ENCODE measurements at places on chromosomes 1 and 21.

GRCh38 chr1:52436817-52437216 lies 32.4 kb downstream of the PRPF38A start:
- DNase-seq, result no peak

DNA sequence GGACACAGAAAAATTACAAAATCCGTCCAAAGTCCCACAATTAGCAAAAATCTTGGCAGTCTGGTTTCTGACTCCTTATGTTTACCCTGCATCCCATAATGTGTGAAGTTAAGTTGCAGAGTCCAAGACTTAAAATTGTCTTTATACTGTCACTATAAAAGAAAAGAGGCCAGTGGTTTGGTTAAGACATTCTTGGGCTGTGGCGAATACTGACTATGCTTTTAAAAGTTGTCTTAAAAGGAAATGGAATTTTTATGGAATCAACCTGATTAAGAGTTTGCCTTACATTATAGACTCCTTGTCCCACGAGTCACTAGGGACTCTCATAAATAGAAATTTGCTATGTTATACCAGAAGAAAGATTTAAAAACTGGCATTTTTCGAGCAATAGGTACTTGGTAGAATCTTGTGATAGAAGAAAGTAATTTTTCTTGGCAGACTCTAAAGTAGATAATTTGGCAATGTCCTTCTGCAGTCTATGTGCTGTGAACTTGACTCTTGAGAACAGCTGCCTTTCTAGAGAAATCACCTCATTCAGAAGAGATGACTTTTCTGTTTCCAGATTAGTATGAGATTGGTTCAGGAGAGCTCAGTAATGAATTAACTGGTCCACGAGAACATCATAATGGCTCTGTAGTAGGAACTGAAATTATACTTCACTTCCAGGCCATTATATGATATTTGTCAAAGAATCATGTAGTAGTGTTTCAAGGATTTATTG lies 31.8 kb downstream of the NTNG1 start:
- no peak for DNase-seq

DNA sequence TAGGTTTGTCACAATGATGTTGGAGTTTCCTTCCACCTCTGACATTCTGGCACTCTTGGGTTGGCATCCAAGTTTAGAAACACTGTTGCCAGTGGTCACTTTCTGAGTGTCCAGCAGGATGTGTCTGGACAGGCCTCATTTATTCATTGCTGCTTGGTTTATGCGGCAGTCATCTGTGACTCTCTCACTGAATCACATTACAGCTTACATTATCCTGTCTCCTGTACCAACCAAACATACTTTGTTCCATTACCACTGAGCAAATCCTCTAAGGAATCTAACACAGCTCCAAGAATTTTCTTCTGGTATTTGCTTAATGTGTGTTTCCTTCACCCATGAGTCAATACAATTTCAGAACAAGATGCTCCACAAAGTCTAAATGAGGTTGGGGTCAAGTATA lies 19.9 kb downstream of the SGIP1 start:
- DNase-seq, result no peak

DNA sequence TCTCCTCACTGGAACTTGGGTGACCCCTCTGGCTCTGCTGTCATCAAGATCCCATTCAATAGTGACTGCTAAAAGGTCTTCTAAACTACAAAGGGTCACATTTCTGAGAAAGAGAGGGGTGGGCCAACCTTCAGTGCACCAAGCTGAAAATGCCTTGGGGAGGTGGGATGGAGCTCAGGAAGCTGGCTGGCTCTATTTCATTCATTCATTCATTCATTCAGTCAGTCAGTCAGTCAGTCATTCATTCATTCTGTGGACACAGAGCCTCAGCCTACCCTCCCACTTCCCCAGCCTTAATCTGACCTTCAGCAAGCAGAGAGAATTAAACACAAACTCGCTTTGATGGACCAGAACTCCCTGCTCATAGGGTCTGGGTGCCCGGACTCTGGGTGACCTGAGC lies 11.7 kb downstream of the RUNX3 start:
- no peak for DNase-seq

- no peak for DNase-seq
Observed at GRCh38 chr1:173454966-173455524, 22.1 kb upstream of the PRDX6 start.

- no peak for DNase-seq
Observed at GRCh38 chr21:15493646-15494045, 236.1 kb upstream of the USP25 start.

DNA sequence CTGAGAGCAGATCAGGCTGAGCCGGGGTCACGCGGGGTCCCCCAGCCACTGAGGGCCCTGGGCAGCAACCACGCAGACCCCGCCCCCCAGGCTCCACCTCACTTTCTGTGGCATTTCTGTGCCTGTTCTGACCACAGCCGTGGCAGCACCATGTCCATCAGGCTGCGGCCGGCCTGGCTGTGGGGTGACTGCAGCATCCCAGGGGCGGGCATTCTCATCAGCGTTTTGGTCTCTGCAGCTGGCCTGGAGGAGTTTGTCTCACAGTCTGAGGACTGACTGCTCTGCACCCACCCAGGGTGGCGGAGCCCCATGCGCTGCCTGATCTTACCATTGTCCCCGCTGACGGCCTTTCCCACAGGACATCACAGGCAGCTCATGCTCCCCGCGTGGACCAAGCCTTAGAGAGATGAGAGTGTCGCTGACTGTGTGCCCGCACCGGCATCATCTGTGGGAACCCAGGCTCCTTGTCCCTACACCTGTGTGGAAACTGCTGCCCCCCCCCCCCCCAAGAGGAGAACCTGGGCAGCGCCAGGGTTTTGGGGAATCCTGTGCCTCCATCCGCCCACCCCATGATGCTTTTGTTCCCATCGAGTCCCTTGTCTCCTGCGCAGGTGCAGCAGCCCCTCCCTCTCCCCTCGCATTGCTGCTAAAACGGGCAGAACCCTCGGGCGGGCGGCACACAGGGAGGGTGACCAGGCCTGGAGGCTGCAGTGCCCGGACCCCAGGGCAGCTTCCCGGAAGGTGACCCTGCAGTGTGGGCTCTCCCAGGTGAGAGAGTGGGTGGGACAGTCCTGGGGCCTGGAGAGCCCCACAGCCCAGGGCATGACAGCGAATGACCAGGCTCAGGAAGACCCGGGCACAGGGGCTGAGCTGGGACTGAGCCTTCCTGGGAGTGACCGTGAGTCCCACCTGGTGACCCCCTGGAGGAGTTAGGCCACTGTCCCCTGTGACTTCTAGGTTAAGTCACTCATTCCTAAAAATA lies 1.8 kb downstream of the KRTAP10-1 start:
- no peak for DNase-seq

- no peak for DNase-seq
Observed at GRCh38 chr1:32447469-32448185, 17.2 kb upstream of the ZBTB8B start.

DNA sequence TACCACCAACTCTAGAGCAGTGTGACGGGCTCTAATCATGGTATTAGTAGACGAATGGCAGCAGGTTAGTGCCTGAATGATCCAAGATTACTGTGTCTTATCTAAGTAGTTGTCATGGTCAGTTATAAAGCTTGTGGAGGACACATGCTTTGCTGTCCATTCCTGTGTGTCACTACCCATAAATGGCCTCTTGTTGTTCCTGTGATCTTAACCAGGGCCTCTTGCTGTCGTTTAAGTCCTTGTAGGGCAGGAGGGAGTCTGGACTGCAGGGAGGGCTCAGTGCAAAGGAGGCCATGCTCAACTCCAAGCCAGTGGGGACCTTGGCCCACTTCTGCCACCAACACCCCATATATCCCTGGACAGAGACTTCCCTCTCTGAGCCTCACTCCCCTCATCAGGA lies 130.5 kb downstream of the EPHB2 start:
- DNase-seq, result no peak

GRCh38 chr1:200372095-200372884 lies 37.5 kb downstream of the ZNF281 start:
- no peak for DNase-seq

GRCh38 chr1:151563376-151563775 lies 23.3 kb downstream of the TUFT1 start:
- DNase-seq, result no peak

DNA sequence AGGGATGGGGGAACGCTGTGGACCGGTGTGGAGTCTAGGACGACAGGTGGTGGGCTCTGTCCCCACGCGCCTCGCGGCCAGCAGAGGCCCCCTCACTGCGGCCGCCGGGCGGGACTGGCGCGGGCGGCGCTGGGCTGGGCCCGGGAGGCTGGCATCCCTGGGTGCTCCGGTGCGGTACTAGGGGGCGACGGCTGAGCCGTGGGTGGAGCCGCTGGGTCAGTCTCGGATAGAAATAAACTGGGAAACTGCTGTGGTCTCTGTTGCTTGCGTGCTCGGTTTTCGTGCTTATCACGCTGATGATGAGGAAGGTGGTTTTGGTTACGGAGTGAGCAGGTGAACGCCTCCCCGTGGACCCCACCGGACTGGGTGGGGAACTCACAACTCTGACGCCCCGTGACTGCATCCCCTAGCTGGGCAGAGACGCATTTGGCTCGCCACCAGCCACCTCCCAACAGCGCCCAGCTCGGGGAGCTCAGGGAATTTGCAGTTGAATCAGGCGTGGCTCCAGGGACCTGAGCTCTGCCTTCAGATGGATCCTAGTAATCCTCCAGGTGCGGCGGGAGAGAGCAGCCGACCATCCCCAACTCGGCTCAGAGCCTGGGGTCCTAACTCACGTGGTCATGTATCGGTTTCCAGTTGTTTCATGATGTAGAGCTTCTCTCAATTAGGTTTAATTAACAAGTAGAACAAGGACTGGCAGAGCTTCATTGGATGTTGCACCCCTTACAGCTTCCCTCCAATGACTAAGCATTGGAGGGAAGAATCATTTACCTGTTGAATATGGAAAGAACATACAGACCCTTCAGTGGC lies 32.1 kb downstream of the HSD17B7 start:
- DNase-seq, result no peak

DNA sequence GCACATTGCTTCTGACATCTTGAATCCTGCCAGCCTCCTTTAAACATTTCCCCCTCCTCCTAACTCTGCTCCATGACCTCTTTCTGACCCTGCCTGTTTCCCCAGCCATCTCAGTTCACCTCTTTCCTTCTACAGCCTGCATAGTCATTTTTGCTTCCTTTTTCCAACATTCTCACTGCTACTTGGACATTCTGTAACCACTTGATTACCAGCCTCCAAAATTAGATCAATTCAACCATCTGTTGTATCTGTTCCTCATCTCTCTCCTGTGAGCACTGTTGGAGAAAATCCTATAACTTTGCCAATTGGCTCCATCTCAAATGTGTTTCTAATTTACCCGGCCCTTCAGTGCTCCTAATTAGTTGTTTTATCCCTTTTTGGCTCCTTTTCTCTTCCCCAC lies 27.5 kb upstream of the GPR88 start:
- DNase-seq, result no peak

- DNase-seq, result no peak
Observed at GRCh38 chr1:112298558-112298957, 97.5 kb upstream of the CTTNBP2NL start.

DNA sequence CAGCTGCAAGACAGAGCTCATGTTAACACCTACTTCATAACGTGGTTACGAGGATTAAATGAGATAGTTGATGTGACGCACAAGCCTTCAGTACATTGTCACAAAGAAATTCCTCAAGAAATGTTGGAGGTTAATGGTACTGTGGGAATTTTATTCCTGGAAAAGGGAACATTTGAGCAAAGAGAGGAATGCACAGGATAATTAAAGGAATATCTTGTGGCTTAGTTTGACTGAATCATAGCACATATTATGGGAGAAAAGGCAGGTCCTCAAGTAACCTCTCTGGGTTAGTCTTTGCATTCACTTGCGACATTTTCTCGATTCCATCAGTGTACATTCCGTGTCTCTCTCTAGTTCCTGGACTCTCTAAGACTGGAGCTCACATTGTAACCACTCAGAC lies 300.2 kb upstream of the DUSP10 start:
- no peak for DNase-seq

- no peak for DNase-seq
Observed at GRCh38 chr1:16988210-16988609, 7.8 kb upstream of the MFAP2 start.

DNA sequence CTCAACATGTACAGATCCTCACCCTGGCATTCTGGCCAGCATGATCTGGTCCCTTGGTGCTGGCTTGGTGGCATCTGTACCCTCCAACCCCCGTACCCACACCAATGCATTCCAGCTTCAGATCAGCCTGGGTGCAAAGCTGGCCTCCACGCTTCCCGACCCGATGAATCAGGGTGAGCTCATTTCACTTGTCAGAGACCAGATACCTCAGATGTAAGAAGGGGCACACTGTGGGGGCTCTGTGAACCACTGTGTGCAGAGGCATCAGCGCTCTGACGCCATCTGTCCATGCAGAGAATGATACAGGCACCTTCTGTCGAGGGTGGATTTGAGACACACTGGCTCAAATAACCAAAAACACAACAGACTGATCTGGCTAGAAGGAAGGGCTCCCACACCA lies 76.6 kb downstream of the DMRTB1 start:
- no peak for DNase-seq

DNA sequence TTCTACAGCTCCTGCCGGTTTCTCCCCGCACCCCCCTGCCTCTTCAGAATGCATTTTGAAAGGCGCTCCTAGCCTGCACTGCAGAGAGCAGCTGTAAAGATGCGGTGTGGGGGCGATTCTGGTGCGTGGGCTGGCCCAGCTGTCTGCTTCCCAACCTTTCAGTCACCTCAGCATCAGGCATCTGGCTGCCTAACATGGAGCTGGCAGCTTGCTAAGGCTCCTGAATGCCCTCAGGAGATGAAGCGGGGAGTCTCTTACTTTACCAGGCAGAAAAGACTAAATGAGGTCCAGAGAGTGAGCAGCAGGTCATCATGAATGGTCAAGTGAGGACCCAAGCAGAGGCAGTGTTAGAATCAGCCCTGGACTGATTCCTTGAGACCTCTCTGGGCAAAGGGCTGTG lies 8.7 kb downstream of the IER5 start:
- no peak for DNase-seq

DNA sequence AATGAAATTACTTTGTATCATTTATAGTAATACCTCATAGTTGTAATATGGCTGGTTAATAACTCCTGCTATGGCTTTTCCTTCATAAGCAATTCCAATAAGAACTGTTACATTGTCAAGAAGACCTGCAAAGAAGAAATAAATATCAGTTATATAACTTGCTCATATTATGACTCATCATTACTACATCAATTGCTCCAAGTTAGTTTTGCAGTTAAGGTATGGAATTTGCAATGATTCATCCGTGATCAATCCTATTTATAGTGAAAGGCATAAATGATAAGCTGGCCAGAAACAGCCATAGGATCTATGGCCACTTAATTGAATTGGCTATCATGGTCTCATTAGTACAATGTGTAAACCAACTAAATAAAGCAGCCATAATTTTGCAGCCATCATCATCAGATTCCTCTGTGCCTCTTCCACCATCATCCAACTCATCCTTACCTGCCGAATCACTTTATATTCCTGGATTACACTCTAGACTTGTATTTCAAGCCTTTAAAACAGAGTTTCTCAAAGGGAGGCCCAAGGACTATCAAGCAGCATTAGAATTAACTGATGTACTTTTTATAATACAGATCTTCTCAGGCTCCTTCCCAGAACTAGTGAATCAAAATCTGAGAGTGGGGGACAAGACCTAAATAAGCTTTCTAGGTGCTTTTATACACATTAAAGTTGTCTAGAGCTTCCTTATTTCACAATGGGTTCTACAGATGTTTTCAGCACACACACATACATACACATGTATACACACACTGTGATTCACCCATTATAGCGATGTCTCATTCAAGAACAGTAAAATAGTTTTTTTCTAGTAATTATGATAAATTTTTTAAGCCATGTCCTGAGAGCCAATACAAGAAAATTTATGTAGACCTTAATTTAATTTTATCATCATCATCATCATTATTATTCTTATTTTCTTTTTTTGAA lies 21.2 kb upstream of the EPRS1 start:
- DNase-seq, result no peak

Measured in activated CD4-positive, CD25-positive, alpha-beta regulatory T cell (primary cell).